ENCODE measurements at places on chromosomes 6 and 20. TPM values are rescaled to one million over a fixed set of nuclear protein-coding genes. Genes with fewer than 3 reads are reported as not detected.
A peak's percentile ranks its signal among the peaks of the same experiment; 100 is the strongest.

The TPX2 gene
- total RNA-seq, result 74.5 TPM

- DNase-seq, result peak; percentile 50
Measured at GRCh38 chr20:49276961-49277785, 684 bp downstream of the ZNFX1 start.

- no peak for DNase-seq
Measured at GRCh38 chr6:64914124-64914523, 792.9 kb downstream of the EYS start.

DNA sequence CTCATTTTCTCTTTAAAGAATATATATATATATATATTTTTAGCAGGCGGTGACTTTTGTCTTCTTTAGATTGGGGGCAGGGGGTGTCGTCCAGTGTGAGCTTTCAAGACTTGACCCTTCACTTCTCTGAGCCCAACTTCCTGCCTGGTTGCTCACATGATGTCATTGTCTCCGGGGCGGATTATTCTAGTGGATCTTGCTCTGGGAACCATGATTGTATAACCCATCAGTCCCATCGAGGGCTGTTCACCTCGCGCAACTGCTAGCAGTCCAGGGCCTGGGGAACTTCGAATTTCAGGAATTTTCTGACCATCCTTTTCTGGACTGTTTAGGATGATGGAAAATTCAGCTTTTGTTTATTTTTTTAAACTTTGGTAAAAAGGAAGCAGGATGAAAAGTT lies 1.0 kb downstream of the IGF2R start:
- DNase-seq, result peak; percentile 82

GRCh38 chr6:121382467-121383121 lies 48.3 kb upstream of the TBC1D32 start:
- peak; percentile 87 for DNase-seq

- DNase-seq, result no peak
Measured at GRCh38 chr6:8731874-8732273, 296.5 kb upstream of the SLC35B3 start.

DNA sequence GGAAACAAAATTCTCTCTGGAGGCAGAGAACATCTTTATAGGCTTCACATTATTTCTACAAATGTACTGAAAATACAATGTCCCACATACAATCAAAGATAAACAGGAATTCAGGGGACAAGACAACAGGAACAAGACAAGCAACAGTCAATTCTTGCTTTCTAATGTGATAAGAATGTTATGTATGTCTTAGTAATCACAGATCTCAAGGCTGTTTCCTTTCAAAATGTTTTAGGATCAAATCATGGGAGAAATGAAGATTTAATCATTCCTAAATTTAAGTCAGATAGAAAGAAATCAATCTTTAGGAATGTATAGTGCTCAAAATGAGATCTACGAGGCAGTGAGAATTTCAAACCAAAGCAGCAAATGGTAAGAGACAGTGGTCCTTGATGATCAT lies 32.1 kb downstream of the NEDD9 start:
- no peak for DNase-seq

DNA sequence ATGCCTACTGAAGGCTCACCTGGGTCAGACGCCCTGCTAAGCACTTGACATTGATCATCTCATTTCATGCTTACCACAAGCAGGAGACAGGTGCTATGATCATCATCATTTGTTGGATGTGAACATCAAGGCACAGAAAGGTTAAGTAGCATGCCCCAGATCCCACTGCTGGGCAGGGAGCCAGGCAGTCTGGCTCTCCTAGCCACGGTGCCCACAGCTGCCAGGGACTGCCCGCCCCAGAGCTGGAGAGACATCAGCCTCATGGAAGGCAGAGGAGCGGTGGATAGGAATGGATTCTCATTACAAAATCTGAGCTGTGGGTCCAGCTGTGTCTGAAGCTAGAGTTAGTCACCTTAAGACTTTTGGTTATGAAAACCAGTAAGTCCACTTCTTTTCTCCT lies 3.6 kb downstream of the SULF2 start:
- DNase-seq, result no peak

DNA sequence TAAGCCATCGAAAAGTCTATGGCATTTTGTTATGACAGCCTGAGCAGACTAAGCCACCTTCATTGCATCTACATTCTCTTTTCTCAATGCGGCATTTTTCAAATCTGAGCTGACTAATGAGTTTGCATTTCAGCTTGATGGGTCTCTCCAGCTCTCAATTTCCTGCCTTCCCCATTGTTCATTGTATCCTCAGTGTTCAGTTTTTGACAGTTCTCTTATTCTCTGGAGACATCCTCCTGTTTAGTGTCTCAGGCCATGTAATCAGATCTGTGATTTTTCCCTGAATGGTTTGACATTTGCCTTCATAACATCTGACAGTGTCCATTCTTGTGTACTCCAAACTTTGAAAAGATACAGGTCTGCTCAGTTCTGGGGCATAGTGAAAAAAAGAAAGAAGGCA lies 27.9 kb upstream of the MCM3 start:
- no peak for DNase-seq

DNA sequence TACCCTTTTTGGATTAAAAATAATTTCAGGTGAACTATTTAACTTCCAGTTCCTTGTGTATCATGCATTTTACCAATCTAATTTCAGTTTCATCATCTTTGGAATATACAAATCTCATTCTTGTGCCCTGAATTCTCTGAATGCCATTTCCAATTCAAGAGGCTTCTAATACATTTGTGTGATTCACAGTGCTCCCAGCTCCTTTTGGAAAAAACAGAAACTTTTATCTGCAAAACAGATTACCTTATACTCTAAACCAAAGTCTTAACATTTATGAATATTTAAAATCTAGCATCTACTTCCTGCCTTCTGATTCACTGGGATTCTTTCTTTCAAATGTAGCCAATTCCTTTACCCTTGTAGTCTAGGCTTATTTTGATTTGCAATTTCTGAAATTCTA lies 11.1 kb upstream of the PEX7 start:
- DNase-seq, result no peak

GRCh38 chr6:147579667-147580066 lies 71.2 kb downstream of the SAMD5 start:
- DNase-seq, result no peak

The STK35 gene
- total RNA-seq, result 26.7 TPM

DNA sequence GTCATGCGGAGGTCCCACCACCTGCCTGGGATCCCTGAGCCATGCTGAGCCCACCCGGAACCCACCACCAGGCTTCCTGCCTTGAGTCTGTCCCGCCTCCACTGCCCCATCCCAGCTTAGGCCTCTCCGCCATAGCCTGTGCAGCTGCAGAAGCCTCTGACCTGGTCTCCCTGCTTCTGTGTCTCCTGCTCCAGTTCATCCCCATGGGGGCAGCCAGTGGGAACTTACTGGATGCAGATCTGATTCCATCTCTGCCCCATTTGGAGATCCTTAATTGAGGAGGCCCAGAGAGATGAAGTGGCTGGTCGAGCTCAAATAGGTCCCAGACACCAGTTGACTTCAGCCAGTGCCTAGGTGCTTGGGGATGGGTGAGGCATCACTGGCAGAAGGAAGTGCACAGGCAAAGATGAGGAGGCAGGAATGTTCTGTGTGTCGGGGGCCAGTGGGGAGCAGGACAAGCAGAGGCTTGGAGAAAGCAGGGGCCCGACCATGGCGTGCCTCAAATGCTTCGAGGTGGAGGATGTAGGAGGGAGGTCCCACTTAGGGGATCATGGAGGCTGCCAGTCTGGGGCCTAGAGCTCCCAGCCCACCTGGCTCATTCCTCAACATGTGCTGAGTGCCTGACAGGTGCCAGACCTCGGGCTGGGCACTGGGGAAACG lies 112.8 kb downstream of the TOX2 start:
- no peak for DNase-seq

- DNase-seq, result no peak
Measured at GRCh38 chr20:32595143-32595542, 10.0 kb upstream of the NOL4L start.

- peak; percentile 46 for DNase-seq
Measured at GRCh38 chr6:89368999-89369398, 16.5 kb upstream of the UBE2J1 start.

DNA sequence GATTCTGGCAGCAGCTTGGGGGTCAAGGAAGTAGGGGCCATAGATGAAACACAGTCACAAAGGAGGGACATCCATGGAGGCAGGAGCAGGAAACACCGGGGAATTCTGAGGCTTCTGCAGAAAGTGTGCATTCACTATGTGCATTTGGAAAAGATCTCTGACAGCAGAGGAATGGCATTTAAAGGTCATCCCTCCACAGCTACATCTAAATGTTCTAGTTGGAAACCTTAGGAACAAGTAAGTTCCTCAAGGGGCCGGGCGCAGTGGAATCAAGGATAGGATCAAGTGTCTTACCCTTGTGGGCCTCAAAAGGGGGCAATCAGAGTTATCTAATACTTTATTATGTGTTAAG lies 8.8 kb downstream of the C6orf136 start:
- DNase-seq, result no peak

DNA sequence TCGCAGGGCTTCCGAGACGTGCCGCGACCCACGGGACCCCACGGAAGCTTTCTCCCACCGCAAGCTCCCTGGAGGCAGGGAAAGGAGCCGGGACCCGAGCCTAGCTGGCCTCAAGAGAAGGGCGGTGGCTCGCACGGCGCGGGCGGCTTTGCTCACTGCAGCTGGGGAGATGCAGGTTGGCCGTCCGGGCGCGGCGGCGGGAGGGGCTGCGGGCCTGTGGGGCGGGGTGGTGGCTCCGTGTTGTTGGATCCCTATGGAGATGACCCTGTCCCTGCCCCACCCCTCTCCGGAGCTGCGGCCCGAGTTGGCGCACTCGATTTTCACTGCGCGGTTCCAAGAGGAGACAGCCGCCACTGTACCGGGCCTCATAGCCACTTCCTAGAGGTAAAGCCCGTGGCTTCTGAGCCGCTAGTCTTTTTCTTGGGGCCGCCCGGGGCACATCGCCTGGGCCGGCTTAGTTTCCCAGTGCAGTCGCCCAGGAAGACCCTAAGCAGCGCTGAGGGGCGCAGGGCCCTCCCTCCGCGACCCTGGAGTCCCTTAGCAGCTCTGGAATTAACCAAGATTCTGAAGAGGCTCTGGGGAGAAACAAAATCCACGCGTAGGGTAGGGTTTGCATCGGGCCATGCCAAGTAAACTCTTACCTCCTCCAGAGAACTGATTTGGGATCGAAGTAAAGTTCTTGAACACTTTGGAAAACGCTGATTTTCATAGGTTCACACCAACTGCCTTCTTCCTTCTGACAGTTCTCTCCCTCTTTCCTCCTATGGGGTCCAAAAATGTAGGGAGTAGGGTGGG lies at the start of gene ECT2L:
Gene ECT2L, plus strand, starts transcription at position 279 of the 795 bp plus-strand sequence. CDS start 17,188 bp downstream, outside the sequence.
- peak; percentile 89 for DNase-seq

DNA sequence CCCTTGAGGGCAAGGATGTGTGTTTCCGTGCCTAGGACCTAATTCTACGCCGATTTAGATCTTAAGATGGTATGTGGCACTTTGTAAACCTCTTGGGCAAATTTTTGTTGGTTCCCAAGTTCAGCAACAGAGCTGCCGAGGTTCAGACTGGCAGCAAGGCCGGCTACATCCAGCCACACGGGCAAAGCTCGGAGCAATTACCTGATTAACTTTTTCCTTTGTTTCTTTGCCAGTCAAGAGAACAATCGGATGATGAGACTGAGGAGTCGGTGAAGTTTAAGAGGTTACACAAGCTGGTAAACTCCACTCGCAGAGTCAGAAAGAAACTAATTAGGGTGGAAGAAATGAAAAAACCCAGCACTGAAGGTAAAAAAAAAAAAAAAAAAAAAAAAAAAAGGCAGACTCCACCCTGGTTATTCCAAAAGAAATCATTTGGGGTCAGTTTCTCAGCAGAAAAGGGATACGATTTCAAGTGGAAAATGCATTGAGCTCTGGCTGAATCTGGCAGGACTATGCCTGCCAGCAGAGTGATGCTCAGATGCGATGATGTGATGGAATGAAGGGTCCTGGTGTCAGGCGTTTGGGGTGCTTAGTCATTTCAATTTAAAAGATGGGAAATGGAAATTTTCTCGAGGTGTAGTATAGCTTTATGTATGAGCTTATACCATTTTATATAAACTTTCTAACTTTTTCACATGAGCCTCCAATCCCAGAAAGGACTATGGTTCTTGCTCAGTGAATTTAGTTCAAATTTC lies 171.6 kb downstream of the SASH1 start:
- no peak for DNase-seq

The PGC gene
- total RNA-seq, result 1.7 TPM

DNA sequence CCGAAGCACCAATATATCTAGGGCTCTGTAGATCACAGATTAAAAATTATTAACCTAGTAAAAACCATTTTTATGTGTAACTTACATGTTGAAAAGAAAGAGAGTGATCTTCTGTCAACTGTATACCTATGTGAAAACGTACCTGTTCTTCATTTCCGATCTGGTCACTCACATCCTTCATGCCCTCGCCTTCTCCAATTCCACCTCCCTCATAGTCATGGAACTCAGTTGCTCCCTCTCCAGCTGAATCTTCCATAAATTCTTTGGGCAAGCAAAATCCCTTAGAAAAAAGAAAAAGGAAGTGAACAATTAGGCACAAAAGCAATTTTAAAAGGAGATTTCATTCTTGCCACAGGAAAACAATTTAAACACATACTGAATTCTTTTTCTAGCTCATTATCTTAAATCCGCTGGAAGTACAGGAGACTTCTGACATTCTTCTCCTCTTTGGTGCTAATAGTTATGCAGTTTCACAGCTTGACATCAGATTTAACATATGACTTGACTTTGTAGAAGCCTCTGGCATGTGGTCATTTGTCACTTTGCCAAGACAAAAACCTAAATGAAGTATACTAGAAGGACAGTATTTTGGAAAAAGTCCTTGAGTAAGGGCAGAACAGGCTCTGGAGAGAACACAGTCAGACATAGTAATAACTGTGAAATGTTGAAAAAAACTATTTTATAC lies 29.5 kb upstream of the LYRM2 start:
- no peak for DNase-seq

DNA sequence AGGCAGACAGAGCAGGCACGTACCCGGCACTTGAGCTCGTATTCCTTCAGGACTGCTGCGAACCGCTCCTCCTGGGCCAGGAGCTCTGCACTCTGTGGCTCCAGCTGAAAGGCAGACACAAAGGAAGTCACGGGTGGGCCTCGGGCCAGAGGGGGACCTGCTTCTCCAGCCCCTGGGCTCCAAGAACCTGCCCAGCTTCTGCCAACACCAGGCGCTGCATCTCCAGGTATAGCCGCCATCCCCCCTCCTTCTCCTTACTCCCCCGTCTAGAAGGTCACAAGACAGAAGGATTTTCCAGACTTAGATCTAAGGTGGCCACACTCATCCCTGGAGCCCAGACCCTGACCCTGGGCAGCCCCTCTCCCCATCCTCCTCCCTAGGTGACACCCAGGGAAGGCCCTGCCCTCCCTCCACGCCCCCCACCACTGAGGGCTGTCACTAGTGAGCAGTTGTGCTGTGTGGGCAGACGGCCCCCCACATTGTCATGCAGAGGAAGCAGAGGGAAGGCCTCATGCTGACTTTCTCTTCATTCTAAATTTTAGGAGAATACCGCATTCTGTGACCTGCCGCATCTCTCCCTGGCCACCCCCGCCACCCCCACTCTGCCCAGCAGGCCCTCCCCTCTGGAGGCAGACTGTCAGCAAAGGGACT lies 81.9 kb downstream of the GINS1 start:
- DNase-seq, result no peak
